ENCODE measurements at places on chromosomes 3 and 15.

GRCh38 chr3:95508124-95508523 lies 1306.3 kb upstream of the EPHA6 start:
- no peak for DNase-seq

- DNase-seq: no peak
These were observed 401.7 kb downstream of the OXSM start for GRCh38 chr3:26191556-26191955.

GRCh38 chr15:37050345-37050744 lies 50.0 kb downstream of the MEIS2 start:
- DNase-seq: no peak

DNA sequence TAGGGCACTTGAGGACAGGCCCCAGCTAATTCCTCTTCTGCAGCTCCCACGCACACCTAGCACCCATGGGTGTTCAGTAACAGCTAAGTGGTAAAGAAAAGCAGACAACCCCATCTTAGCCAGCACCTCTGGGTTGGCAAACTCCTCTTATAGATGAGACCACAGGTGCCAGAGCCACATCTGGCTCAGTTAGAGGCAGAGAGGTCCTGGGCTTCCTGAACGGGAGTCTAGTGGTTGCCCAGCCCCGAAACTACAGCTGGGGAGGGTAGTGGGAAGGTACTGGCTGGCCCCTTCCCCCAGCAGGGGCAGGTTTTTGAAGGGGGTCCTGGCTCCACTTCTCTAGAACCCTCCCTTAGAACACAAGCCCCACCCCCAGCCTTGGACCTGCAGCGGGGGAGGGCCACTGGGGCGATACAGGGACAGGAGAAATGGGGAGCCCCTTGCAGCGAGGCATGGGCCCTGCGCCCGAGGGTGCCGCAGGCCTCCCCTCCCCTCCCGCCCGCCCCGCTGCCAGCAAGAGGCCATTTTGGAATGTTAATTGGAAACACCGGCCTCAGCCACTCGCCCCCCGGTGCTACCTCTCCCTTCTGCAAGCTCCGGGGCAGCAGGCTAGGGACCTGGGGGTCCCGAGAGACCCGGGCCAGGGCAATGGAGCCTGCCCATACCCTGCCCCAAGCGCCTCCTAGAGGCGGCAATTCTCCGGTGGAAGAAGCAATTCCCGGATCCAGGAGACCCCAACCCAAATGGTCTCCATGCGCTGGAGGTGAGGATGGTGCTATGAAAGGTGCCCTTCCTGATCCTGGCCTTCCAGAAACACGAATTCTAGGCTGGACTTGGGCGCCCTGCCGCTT lies 1.5 kb downstream of the DUSP7 start:
- DNase-seq: no peak

DNA sequence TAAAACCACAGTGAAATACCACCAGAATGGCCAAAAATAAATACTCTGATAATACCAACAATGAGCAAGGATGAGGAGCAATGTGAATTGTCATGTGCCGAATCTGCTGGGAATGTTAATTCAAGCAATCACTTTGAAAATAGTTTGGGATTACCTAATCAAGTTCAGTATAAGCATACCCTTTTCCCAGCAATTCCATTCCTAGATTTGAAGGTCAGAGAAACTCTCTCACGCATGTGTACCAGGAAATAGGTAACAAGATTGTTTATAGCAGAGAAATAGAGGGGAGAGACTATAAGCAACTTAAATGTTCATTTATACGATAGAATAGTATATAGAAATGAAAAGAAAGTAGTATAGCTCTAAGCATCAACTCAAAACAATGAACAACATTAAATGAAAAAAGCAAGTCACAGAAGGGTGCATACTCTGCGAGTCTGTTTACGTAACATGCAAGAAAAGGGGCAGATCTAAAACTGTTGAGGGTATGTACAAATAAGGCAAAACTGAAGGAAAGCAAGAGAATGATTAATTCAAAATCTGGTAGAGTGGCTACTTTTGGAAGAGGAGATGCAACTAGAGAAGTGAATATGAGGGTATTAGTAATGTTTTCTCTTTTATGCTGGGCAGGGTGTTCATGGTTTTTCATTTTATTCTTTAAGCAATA lies 27.4 kb downstream of the TMOD3 start:
- DNase-seq: no peak

DNA sequence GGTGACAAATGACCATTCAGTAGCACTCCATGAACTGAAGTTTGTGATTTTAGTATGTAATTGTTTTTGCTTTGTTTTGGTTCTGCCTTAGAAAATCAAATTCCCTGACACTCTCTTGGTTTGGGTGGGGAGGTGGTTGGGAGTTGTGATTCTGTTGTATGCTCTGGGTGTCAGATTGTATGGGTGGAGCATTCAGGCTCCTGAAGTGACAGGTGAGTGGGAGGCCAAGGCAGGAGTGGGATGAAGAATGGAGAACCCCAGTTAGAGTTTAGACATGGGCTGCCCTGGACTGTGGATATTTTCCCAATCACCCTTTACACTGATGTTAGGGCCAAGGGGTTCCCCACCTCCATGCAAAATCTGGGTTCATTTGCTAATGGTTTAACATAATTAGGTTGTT lies 83.6 kb downstream of the ARPP21 start:
- no peak for DNase-seq

DNA sequence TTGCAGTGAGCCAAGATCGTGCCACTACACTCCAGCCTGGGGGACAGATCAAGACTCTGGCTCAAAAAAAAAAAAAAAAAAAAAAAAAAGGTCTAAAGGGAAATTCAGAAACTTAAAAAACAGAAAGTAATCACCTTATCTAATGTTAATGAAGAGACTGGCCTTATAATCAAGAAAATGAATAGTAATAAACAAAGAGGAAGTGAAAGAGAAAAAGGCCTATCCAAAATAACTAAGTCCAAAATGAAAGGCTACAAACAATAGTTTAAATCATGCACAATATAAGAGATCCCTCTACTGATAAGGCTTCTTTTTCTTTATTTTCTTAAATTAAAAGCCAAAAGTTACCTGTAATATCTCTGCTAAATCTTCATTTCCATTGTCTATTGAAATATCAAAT lies 37.1 kb upstream of the HDC start:
- no peak for DNase-seq

DNA sequence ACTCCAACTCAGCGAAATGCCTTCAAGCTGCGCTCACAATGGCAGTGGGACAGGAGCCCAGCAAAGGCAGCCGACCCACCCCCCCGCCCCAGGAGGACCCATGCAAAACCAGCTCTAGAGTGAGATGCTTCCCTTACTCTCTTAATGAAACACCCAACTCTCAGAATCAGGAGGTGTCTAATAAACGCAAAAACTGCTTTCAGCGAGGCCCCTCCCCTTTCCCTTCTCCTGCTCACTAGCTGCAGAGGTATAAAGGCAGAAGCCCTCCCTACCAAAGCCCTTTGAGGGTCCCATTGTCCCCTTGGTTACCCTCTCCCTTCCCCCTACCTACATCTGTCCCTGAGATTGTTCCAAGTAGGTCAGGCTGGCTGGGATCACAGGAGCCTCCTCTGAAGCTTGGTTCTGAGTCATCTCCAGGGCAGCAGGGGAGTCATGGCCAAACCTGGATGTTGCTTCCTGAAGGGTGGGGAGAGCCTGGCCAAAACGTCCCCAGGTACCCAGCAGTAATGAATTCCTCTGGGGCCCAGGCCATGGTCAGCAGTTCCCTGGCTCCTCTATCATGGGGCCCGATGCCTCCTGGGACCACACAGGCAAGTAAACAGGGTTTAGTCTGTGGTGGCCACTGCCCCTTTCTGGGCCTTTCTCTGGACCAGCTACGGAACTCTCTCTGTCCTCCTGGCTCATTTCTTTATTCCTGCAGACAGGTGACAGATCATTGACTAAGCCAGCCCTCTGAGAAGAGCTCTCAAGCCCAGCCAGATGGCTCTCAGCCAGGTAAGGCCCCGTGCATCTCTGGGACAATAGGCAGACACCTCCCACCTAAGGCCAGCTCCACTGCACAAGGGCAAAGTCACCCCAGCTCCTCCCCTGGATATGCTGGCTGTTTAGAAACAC lies 8.6 kb downstream of the KLHL25 start:
- peak; percentile 25 for DNase-seq

- no peak for DNase-seq
These were observed 457.9 kb downstream of the SI start for GRCh38 chr3:164620423-164620822.

GRCh38 chr3:197241173-197241572 lies 57.2 kb downstream of the DLG1 start:
- DNase-seq: no peak
